Stimulated activated CD8-positive, alpha-beta memory T cell treated with anti-CD3 and anti-CD28 coated beads, Interleukin-7, amount 100 ng/mL, for 1 hour (primary cell): ENCODE measurements at places on chromosomes 11 and 22.

DNA sequence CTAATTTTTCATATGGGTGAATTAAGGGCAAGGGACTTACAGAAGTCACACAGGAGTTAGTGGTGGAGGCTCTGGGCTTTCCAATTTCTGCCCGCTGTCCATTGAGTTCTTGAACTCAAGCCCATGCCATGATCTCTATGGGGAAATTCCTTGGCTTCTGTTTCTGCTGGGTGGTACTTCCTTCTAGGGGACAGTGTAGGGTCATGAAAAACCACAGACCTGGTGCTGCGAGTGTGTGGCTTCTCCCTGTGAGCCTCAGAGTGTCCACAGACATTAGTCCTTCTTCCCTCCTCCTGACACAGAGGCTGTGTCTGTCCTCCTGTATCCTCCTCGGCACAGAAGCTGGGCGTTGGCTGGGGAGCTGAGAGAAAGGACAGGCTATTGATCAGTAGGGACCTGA, 6.3 kb upstream of the SEZ6L start:
- DNase-seq = no peak

DNA sequence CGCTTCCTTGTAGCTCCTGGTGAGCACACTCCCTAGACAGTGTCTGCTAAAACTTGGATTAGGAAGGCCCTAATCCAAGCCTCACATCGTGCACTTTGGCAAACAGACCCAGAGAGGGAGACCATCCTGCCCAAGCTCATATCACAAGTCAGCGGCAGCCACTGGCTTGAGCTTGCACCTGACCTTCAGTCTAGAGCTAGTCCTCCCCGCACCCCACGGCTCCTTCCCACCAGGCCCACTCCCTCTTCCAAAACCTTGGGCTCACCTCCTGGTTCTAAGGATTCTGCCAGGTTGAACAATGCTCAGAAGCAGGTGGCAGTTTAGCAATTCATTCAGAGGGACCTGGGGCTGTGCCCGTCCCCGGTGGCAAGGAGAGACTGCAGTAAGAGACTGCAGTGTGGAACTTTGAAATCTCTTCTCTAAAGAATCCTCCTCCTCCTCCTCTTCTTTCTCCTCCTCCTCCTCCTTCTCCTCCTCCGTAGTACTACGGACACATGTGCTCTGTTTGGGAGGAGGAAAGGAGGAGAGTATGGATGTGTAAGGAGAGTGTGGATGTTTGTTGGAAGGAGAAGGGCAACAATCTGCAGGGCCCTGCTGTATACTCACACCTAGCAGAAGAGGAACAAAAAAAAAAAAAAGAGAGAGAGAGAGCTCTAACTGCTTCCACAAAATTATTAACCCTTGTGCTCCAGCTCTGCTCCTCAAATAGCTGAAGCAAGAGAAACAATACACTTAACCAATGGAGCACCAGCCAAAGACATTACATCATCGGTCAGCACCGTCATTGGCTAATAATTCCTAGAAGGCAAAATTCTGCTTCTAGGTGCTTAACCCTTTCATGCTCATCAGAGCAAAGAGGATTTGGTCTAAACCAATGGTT, 6.0 kb downstream of the SYN3 start:
- DNase-seq = no peak

DNA sequence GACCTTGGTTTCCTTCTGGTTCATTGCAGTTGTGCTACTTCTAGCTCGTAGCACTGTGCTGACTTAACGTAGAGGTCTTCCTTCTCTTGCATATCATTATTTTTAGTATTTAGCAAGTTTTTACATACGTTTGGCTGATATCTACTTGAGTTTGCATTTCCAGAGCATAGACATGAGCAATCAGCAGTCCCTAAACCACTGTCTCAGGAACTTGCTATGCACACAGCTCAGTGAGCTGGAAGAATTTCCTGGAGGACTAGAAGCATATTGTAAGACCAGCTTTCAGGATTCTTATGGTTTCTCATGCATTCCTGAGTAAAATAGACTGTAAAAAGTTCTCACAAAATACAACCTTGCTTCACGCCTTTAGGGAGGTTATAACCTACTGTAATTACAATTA, 226.7 kb upstream of the PDGFD start:
- no peak for DNase-seq

GRCh38 chr11:46363455-46364005, 16.3 kb downstream of the DGKZ start:
- no peak for DNase-seq

- no peak for DNase-seq
These were observed 868.5 kb upstream of the TENM4 start for GRCh38 chr11:80309301-80309700.

- DNase-seq = no peak
These were observed 27.9 kb downstream of the SBF1 start for GRCh38 chr22:50446708-50447575.

GRCh38 chr11:13782390-13783075, 114.1 kb downstream of the FAR1 start:
- no peak for DNase-seq

DNA sequence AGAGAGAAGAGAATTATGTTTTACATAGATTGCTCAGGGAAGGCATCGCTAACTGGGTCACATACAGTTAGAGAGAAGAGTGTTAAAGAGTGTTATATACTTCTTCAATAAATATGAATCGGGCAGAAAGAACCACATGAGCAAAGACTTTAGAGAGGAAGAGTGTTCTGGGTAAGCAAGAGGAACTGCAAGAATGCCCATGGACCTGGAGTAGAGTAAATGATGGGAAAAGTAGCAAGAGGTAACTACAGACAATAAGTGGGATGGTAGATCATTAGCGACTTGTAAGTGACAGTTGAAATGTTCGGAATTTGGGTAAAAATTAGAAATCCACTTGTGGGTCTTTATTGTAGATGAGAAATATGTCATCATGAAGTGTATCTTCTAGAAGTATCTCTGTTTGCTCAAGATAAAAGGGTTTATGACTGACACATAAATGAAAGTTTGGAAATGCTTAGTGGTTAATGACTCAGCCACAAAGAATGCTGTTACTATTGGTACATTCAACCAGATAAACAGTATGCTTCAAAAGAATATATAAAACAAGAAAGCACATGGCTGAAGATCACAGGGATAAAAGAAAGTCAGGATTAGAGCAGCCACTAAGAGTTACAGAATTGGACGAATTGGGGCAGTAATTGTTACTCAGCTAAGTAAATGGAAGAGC, 229.3 kb downstream of the CASP12 start:
- no peak for DNase-seq

- DNase-seq = no peak
These were observed 52.3 kb downstream of the RASSF10 start for GRCh38 chr11:13061294-13061990.

- DNase-seq = no peak
These were observed 24.3 kb downstream of the TTC12 start for GRCh38 chr11:113338730-113339129.

DNA sequence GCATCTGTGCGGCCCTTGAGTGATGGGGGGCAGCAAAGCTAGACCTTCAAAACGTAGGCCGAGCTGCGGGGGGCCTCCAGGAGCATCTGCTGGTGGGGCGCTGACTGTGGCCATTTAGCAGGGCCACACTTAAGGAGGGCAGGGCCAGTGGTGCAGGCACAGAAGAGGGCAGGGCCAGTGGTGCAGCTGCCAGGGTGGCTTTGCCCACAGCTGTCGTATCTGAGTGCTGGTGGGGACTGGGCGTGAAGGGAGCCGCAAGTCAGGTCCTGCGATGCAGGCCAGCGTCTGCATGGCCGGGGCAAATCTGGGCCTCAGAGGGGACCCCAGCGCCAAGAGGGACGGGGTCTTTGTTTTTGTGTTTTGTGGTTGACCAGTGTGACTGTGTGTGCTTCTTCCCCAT, 27.7 kb downstream of the RNH1 start:
- DNase-seq = no peak
